ENCODE measurements at places on chromosomes 13 and 19.

DNA sequence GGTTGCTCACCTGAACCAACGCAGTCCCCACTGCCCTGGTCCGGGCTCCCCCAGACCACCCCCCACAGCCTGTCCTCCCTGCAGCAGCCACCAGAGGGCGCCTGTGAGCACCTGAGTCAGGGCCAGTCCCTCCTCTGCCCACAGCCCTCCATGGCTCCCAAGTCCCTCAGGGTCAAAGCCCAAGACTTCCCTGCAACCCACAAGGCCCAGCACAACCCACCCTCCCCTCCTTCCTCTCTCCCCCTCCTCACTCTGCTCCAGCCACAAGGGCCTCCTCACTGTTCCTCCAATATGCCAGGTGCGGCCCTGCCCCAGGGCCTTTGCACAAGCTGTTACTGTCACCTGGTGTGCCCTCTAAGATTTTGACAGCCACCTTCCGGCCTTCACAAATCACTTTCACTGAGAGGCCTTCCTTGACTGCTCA is 10.9 kb downstream of the GNA15 start:
- DNase-seq: peak; percentile 49

GRCh38 chr13:110869805-110870706 is 44.8 kb downstream of the ANKRD10 start:
- no peak for DNase-seq

DNA sequence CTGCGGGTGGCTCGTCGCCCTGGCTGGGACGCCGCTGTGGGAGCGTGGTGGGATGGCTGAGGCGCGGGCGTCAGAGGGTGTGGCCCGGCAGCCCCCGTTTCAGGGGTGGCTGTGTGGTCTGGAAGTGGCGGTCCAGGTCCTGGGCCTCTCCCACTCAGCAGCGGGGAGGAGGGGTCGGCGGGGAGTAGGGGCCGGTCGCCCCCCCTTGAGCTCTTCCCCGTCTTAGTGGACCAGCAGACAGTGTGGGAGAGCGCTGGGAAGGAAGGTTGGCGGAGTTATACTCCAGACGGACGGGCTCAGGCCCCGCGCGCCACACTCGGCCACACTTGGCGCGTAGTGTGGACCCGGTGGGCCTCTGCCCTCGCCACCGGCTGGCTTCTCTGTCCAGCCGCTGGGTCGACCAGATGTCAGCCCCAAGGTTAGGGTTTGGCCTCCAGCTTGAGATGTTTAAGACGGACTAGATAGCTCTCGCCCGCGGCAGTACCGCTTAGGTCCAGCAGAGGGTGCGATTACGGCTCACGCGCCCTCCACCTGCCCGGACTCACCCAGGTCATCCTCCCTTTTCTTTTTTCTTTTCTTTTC is 21.7 kb upstream of the ZNF429 start:
- peak; percentile 59 for DNase-seq

GRCh38 chr13:113819731-113820715 is 43.9 kb downstream of the GAS6 start:
- no peak for DNase-seq

GRCh38 chr13:105616333-105617075 is 919.0 kb downstream of the EFNB2 start:
- DNase-seq: no peak

- DNase-seq: no peak
Measured at GRCh38 chr19:35165200-35166058, 10.9 kb downstream of the FXYD5 start.

- no peak for DNase-seq
Measured at GRCh38 chr13:77742801-77743200, 45.3 kb downstream of the SLAIN1 start.

- DNase-seq: no peak
Measured at GRCh38 chr19:8101311-8101710, 48.1 kb downstream of the FBN3 start.

DNA sequence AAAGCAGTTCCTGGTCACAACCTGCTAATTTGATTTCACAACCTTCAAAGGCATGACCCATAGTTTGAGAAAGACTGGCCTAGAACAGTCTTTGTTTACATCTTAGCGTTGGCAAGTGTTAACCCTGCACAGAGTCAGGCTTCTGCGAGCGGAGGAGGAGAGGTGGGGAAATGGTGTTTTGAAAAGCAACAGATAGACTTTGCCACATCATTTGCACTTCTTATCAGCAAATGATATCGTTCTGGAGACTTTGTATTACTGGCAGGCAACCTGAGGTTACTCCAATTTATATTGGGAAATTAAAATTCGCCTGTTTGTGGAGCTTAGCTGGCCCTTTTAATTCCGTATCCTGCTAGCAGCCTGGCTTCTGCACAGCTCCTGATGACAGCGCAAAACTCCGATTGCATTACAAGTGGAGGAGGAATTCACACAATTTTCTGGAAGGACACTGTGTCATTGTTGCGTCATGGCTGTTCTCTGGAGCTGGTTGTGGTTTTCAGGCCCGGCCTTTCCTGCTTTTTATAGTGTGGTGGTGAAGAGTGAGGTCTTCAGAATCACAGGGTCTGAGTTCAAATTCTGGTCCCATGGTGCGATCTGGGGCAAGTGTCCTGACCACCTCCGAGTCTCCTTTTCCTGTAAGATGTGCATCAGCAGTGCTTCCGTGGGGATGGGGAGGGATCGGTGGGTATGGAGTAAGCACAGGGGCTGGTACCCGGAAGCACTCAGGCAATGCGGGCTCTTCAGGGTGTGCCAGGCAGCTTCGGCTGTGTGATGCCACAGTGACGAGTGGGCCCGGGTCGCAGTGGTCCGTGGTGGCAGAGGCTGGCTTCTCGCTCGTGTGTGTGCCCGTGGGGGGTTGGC is 49.1 kb upstream of the EHD2 start:
- DNase-seq: no peak

DNA sequence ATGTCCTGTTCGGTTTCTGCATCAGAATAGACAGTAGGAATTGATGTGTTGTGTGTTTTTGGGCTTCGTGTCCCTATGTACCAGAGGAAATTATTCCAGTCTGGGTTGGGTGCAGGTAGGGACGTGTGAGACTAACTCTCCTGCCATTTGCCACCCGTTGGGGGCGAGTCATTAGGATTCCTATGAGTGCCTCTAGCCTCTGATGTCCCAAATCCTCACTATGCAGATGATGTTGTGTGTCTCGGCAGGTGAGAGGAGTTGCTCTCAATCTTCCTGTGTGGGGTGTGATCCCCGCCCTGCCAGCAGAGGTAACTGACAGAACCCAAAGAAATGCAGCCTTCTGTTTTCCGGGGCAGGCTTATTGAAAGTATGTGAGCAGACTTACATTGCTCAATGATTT is 31.2 kb upstream of the ZNF331 start:
- DNase-seq: no peak

DNA sequence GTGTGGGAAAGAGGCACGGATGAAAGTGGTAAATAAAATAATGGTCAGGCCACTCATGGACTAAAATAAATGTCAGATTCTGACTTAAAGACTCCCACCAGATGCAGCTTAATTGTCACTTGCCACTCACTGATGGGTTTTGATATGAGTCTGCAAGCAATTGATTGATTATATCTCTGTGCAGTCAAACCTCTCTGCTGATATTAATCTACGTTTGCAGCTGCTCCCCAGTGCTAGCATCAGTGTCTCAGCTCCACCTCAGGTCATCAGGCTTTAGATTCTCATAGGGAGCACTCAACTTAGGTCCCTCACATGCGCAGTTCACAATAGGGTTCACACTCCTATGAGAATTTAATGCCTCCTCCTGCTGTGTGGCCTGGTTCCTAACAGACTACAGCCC is 195.3 kb downstream of the B3GLCT start:
- no peak for DNase-seq

DNA sequence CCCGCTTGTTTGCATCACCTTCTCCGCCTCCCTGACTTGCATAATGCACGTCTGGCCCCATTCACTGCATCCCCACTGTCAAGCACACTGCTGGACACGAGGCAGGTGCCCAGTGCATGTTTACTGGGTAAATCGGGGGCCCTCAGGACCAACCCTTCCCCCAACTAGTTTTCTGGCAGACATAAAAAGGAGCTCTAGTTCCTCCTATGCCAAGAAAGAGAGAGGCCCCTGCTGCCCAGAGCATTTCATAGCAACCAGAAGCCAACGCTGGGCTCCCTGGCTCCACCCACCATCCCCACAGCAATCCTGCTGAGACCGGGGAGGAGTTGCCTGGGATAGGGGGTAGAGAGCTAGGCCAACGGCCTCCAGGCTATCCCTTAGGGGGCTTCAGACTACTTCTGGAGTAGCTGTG is 23.2 kb downstream of the ANKRD27 start:
- no peak for DNase-seq

DNA sequence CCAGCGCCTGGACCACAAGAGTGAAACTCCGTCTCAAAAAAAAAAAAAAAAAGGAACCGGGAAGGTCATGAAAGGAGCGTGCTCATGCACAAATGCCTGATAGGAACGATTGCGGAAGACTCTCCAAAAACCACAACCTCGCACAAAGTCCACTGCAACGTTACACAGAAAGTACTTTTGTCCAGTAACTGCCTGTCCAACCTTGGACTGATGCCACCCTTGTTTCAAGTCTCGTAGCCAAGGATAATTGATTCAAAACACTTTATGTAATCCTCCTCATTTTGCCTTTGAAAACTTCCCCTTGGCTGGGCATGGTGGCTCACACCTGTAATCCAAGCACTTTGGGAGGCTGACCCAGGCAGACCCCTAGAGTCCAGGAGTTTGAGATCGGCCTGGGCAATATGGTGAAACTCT is 13.7 kb downstream of the LGALS7 start:
- DNase-seq: no peak

DNA sequence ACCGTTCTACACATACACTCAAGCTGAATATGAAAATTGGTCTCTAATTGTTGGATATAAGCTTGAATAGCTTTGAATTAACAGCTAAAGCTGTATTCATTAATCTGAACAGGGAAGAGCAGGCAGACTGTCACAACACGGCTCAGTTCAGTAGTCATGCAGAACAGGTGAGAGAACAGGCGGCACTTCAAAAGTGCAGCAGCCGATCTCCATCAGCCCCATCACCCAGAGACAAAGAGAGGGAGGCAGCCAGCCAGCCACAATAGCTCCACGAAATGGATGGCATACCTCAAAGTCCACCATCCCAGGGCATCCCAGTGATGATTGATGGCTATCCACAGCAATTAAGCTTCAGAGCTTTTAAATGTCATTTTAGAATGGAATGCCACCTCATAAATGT is 419.2 kb downstream of the OLFM4 start:
- DNase-seq: no peak

- DNase-seq: peak; percentile 70
Measured at GRCh38 chr13:106536244-106537034, 977 bp upstream of the EFNB2 start.

- no peak for DNase-seq
Measured at GRCh38 chr19:3065675-3066357, 3.5 kb upstream of the TLE5 start.

DNA sequence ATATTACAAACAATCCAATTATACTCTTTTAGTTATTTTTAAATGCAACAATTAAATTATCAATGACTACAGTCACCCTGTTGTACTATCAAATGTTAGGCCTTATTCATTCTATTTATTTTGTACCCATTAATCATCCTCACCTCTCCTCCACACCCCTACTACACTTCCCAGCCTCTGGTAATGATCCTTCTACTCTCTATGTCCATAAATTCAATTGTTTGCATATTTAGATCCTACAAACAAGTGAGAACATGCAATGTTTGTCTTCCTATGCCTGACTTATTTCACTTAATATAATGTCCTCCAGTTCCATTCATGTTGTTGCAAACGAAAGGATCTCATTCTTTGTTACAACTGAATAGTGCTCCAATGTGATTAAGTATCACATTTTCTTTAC is 1414.6 kb downstream of the SLITRK1 start:
- no peak for DNase-seq

DNA sequence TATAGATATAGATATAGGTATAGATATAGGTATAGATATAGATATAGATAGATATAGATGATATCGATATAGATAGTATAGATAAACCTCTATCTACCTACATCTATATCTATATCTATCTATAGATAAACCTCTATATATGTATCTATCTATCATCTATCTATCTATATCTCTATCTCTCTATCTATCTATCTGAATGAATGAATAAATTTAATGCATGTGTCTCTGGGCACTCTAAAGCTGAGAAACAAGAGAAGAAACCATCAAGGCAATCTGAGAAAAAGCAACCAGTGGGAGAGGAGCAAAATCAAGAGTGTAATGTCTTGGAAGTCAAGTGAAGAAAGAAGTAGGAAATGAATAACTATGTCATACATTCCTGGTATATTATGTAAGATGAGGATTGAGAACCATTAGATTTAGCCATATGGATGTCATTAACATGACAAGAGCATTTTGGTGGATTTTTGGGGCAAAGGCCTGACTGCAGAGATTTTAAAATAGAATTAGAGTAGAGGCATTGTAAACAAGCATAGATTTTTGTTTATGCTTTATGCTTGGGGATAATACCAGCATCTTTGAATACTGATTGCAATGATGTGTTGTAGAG is 1262.7 kb upstream of the MIR17HG start:
- no peak for DNase-seq

- DNase-seq: peak; percentile 67
Measured at GRCh38 chr19:925526-926322, at the start of gene ARID3A. ARID3A (plus strand) TSS chr19:926035; CDS start chr19:929529, 3,494 bp downstream.

GRCh38 chr19:39997638-39998216 is 867 bp downstream of the ZNF546 start:
- no peak for DNase-seq

GRCh38 chr13:20102525-20103180 is 58.2 kb downstream of the GJA3 start:
- DNase-seq: no peak

GRCh38 chr13:23743278-23744076 is 145.7 kb downstream of the MIPEP start:
- no peak for DNase-seq

GRCh38 chr19:51219307-51219706 is 5.6 kb upstream of the CD33 start:
- DNase-seq: no peak

GRCh38 chr19:48513289-48514122 is 1.9 kb upstream of the LMTK3 start:
- peak; percentile 42 for DNase-seq

DNA sequence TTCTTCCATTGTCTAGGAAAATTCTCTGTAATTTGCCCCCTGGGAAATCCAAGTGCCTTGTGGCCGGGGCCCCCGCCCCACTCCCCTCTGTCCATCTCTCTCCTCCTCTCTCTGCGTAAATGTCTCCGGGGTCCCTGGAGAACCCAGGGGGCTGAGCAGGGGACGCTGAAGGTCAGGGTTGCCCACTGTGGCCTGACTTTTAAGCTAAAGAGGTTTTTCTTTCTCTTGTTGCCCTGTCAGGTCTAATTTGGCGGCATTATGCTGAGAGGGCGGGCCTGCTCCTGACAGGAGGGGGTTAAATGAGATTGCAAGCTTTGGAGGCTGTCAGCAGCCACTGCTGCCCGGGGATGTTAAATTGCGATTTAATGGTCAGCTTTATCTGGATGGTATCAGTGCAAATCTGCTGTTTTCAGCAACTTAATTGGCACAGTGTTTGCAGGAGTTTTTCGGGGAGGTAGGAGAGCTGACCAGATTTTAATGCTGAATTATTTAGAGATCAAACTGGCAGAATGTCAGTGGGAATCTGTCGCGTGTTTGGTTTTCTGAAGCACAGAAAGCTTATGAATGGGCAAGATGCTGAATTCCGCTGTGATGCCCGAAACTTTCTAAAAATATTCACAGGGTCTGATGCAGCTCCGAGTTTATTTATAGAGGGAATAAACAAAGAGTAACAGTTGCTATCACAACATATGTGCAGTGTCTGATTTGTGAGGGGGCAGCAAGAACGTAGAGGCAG is 93.2 kb upstream of the SOX1 start:
- no peak for DNase-seq

GRCh38 chr13:100235311-100235901 is 146.5 kb downstream of the PCCA start:
- DNase-seq: no peak

- DNase-seq: no peak
Measured at GRCh38 chr19:10006335-10006708, 4.0 kb downstream of the COL5A3 start.

- no peak for DNase-seq
Measured at GRCh38 chr13:28575200-28575599, 80.3 kb upstream of the FLT1 start.

All from central memory CD8-positive, alpha-beta T cell (primary cell).